ENCODE measurements at places on chromosomes 6 and 20.

DNA sequence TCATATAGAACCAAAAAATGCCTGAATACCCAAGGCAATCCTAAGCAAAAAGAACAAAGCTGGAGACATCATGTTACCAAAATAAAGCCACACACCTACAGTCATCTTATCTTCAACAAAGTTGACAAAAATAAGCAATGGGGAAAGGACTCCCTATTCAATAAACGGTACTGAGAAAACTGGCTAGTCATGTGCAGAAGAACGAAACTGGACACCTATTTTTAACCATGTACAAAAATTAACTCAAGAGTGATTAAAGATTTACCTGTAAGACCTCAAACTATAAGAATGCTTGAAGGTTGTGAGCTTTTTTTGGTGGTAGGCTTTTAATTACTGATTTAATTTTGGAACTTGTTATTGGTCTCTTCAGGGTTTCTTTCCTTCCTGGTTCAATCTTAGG lies 236.0 kb upstream of the DEFB112 start:
- no peak for DNase-seq

DNA sequence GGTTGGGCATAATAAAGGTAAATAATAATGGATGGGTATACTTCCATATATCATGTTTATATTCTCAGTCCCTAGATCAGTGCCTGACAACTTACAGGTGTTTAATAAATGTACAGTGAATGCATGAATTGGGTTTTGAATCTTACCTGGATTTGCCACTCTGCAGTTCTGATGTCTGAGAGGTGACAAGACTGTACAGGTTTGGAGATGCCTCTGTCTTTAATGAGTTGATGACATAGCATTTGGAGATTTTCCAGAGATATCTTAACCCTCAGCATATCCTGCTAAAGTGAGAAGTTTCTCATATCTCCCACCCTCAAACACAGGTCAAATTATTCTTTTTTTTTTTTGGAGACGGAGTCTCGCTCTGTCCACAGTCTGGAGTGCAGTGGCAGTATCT lies 2.2 kb downstream of the ANKS1A start:
- DNase-seq = no peak

DNA sequence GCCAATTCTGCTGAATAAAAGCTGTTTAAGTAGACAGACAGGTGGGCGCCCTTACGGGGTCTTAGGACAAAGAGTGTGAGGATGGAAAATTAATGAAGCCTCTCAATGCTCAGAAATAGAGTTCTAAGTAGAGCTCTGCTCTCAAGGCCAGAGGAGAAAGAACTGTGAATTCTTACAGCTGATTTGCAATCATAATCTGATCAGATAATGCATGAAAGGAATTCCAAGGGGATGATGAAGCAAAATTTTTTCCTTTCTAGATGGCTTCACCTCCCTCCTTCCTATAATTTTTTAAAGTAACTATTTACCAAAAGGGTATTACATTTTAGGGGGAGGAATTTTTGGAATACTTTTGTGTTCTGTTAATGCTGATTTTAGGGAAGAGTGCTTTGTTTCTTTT lies 308.1 kb upstream of the HS3ST5 start:
- DNase-seq = no peak

DNA sequence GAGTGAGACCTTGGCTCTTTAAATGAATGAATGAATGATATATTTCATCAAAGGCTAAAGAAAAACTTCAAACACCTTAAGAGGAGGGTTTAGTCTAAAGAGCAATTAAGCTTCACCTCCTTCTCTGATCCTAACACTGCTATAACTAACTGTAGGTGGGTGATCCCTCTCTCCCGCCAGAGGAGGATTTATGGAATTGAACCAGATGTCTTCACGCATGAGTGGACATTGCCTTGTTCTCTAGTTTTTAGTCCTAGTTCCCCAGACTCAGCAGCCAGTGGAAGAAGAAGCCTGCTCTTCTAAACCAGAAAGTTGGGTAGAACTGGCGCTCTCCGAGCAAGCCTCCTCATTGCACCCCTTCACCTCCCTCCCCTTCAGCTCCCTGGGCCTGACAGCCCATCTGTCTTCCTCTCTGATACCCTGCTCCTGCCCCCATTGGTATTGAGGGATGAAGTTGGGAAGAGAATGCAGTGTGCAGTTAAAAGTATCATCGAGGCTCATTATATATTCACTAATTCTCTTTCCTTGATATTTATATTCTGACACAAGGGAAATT lies 142.7 kb downstream of the ARID1B start:
- DNase-seq = no peak

DNA sequence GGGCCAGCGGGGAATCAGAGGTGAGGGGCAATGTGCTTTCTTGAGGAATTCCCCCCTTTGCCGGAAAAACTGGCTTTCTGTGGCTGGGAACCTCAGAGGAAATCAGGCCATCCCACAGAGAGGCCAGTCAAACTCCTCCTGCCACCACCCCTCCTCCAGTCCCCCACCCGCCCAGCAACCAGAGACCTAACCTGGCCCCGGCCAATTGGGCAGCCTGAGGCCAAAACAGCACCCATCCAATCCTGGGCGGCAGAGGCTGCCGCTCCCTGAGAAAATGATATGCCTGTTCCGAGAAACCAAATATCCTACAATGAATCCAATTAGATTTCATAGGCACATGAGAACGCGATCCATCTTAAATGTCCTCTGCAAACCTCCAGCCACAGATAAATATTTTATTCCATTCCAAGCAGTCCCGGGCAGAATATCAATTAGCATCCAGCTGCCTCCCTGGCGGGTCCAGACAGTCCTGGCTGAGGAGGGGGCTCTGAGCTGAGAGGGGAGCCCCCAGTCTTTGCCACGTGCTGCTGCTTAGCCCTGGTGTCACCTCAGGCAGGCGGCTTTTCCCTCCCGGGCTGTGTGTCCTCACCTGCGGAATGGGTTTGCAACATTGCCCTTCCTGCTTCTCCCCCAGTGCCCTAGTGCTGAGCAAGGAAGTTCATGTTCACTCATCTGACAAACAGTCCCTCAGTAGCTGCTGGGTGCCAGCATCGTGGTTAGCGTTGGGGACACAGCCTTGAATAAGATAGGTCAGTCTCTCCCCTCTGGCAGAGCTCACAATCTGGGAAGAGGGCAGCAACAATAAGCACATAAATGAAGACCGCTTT lies 95.0 kb downstream of the DLGAP4 start:
- no peak for DNase-seq

DNA sequence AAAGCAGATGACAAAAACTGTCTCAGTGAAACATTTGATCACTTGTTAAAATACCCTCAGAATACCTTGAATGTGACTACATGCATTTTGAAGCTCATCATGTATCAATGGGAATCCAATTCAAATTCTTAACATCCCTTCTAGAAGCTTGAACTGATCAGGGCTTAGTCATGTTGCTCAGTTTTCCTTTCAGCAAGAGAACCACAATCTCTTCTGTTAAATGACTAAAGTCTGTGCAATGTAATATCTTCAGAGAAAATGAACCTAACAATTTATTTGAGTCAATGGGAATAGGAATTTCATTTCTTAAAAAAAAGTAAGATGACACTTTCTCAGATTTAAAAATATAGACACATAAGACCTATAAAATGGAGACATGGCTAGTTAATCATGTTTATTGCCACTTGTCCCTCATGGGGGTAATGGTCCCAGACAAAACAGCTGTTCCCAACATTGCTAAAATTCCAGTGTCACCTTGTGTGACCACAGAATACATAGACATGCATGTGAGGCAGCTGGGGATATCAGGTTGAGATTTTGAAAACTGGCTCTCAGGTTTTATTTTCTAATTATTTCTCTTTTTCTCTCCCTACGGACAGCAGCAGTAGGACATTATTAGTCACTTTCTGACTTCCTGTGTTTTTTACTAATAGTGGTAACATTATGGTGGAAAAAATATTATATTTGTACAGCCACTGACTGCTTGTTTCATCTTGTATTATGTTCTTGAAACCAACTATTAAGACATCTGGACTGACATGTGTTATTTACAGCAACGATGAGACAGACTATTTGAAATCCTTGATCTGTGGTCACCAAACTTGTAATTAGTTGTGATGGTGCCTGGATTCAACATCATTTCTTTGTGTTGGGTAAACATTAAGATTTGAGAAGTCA lies 192.5 kb downstream of the COL9A1 start:
- no peak for DNase-seq

GRCh38 chr6:73648166-73648565 lies 5.6 kb downstream of the SLC17A5 start:
- DNase-seq = no peak

DNA sequence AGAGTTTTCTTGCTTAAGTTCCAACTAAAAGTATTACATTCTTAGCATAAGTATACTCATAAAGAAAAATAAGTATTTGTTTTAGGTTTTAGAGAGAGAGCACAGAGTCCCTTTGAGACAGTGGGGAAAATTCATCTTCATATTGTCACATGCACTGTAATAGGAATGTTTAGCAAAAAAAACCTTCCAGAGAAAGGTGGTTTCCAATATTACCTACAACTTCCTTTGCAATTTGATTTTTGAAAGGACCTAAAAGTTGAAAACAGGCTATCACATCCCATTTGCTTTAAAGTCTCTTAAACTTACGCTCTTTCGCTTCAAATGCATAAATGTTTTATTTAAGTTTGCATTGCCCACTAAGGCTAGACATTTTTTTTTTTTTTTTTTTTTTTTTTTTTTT lies 86.4 kb downstream of the OPRM1 start:
- DNase-seq = no peak

GRCh38 chr6:19368511-19368910 lies 468.7 kb upstream of the ID4 start:
- no peak for DNase-seq

DNA sequence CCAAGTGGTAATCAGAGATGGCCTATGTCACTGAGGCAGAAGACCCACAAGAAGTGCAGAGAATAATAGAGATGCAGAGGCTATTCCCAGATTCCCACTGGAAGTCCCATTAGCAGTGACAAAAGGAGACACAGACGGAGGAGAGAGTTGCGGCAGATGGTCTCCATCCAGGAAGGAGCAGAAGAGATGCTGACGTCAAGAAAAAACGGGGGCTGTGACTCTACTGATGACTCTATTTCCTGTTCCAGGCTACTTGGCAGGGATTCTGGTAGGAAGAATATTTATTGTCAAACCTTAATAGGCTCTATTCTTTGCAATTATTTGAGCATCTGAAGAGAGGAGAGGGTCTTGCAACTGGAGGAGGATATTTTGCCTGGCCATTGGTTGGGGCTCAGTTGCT lies 246.0 kb upstream of the ECI2 start:
- no peak for DNase-seq

DNA sequence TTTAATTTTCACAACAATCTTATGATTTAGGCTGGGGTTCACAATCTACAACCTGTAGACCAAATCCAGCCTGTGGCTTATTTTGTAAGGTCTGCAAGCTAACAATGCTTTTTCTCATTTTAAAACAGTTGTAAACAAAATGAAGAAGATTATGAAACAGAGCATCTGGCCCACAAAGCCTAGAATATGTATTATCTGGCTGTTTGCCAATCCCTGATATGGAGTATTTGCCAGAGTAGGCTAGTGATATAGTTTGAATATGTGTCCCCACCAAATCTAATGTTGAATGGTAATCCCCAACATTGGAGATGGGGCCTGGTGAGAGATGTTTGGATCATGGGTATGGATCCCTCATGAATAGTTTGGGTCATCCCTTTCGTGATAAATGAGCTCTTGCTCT lies 201.8 kb downstream of the DHX35 start:
- no peak for DNase-seq

- no peak for DNase-seq
Observed at GRCh38 chr20:4602297-4602631, 119.4 kb upstream of the PRND start.

- DNase-seq = no peak
Observed at GRCh38 chr20:49529470-49529869, 38.5 kb downstream of the PTGIS start.

DNA sequence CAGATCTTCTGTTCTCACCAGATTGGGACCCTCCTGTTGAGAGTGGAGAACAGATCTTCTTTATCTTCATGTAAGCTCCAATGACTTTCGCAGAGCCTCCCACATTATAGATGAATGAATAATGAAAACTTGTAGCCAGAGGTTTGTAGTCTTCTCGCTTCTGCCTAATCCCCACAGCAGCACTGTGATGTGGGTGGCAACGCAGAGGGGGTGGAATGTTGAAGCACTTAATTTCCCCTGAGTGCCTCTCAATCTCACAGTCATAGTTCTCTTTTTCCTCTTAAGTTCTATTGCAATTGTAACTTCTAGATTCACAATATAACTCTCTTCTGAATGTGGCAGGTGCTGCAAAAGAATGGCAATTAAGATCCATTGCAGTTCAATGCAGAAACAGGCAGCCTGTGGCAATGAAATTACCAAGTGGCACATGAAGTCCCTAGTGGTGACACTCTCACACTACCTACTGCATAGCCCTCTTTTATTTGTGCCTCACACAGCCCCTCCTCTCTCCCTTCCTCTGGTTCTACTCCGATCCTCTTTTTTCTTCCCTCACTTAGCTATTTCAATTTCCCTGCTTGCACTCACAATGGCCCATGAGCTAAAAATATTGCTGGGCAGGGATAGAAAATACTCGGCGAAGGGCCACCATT lies 281.9 kb downstream of the UBE3D start:
- DNase-seq = no peak

DNA sequence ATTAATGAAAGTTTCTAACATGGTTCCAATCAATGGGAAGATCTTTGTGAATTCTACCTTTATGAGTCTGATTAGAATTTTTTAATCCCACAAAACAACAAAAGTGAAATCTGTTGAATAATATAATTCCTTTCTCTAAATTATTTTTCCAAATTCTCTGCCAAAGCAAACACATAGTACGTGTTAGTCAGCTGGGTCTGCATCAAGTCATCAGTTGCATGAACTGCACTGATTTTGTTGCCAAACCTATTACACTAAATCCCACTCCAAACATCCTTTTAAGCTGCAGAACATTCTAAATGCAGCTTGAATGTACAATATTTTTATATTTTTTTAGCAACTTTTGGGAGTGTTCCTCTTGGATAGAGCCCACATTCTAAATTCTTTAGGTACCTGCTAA lies 199.0 kb upstream of the HSF2 start:
- DNase-seq = no peak

DNA sequence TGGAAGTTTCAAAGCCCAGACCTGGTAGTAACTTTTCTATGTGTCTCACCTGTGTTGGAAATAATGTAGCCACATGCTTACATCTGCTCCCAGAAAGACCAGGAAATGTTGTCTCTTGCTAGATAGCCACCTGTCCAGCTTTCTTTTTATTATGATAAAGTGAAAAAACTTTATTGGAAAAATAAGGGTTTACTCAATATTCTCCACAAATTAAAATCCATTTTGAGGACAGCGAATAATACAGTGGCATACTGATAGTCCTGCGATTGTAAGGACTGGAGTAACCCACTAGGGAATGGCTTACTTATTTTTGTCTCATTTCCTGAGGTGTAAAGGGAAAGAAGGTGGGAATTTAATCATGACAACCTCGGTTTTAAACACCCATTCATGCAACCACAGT lies 100.1 kb downstream of the HFE start:
- DNase-seq = no peak
